ENCODE measurements at places on chromosomes 1 and 21.

- DNase-seq: no peak
Observed at GRCh38 chr1:98497497-98497896, 164.0 kb upstream of the SNX7 start.

GRCh38 chr1:228222548-228222947 is 14.7 kb downstream of the OBSCN start:
- DNase-seq: no peak

DNA sequence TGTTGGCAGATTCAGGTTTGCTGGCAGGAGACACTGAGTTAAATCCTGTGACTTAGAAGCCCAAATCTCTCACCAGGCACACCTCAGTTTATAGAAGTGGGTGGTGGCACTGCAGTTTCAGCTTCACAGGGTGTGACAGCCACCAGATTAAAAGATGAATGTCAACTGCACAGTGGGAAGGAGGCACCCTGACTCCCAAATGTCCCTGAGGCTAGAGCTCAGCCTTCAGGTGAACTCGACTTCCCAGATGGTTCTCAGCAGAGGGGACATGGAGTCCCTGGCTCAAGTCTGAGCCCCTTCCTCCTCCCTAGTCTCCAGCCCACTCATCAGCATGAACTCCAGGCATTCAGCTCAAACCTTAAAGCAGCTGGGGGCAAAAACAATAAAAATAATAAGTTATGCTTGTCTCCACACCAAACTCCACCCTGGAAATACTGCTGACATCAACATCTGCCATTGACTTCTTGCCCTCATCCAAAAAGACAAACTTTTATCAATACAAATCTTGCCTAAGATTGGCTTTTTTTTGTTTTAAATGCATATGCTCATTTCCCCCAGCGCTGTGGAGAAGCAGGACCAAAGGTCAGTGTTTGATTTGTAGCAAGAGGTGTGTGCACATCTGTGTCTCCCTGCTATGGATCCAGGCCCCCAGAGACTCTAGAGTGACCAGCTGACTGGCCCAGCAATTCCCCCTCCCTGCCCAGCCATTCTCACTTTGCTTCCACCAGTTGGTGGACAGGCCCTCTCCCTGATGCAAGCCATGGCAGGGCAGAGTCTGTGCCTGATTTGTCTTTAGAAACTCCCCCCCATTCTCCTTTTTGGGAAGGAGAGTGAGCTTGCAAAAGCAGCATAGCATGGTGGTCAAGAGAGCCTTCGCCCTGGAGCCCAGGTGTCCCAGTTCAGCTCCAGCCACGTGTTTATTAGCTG is 18.5 kb upstream of the S100A7 start:
- DNase-seq: no peak

- no peak for DNase-seq
Observed at GRCh38 chr1:179441501-179441900, 75.7 kb downstream of the AXDND1 start.

- peak; percentile 46 for DNase-seq
Observed at GRCh38 chr1:153793973-153794615, 18.9 kb downstream of the SLC27A3 start.

DNA sequence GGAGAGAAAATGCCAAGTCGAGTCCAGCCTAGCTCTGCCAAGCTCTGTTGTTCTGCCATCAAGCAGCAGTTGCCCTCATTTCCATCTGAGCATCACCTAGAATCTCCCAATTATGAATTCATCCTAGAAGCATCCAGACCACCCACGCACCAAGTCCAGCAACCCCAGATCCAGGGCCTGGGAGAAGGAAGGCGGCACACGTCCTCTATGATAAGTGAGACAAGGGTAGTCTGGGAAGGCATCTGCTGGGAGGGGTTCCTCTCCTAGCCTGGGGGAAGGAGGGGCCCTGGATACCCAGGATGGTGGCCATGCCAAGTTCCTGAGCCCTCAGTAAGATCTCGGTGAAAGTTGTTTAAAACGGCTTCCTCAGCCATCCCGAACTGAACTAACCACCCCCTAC is 70.7 kb downstream of the VWA5B1 start:
- peak; percentile 8 for DNase-seq

DNA sequence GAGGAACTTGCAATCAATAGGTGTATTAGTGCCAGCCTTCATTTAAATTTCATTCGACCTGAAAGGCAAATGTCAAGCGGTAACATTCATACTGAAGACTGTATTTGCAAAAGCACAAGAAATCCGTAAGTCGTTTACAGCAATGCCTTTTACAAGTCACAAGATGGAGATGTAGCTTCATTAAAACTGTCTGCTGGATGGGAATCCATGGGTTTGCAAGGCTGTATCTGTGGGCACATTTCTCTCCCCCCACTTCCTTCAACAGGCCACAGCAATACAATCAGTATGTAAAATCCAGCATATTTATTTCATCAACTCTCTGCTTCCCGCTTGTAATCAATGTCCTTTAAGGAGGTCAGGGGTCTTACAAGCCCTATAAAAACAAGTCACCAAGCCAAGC is 147.1 kb downstream of the SLC45A1 start:
- DNase-seq: no peak

DNA sequence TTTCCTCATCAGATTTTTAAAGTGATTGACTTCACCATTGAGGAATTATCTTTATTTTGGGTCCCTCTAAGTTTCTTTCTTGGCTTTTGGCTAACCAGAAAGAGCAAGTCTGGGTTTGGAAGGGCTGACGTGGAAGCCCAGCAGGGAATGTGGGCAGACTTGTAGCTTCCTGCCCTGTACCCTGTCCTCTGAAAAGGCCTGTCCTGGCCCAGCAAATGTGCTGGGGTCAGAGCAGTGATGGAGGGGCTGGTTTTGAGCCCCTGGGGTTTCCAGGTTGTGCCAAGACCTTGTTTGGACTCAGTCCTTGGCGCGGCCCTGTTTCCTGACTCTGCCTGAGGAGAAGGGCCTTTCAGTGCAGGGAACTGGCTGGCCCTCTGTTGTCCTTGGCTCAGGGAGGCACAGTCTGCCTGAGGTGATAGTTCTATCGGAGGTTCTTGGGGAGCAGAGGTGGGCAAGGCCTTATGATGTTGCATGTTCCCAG is 72.1 kb downstream of the UCK2 start:
- no peak for DNase-seq

GRCh38 chr1:233815865-233816264 is 88.6 kb upstream of the SLC35F3 start:
- DNase-seq: no peak

GRCh38 chr1:192766009-192766625 is 42.7 kb upstream of the RGS2 start:
- DNase-seq: no peak

- DNase-seq: no peak
Observed at GRCh38 chr1:18246543-18246942, 138.9 kb downstream of the IGSF21 start.

GRCh38 chr21:45000637-45001133 is 60.9 kb downstream of the SLX9 start:
- DNase-seq: peak; percentile 56

DNA sequence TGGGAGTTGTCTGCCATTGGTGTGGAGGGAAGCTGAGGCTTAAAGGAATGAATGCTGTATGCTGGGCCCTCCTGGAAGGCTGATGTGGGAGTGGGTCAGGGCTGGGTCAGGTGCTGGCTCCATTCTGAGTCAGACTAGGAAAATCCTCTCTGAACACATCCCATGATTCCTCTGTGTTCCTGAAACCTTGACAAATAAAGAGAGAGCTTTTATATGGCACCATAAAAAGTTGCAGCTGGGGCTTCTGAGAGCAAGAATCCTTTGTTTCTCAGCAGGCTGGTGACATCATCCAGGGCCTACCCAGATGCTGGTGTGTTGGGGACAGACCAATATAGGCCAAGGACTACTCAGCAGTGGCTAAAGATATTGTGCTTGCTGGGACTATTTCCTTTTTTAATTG is 27.8 kb upstream of the NFASC start:
- DNase-seq: no peak

- DNase-seq: no peak
Observed at GRCh38 chr1:57889676-57890320, 465.9 kb upstream of the DAB1 start.

GRCh38 chr1:181858135-181858534 is 203.4 kb downstream of the ZNF648 start:
- DNase-seq: no peak

DNA sequence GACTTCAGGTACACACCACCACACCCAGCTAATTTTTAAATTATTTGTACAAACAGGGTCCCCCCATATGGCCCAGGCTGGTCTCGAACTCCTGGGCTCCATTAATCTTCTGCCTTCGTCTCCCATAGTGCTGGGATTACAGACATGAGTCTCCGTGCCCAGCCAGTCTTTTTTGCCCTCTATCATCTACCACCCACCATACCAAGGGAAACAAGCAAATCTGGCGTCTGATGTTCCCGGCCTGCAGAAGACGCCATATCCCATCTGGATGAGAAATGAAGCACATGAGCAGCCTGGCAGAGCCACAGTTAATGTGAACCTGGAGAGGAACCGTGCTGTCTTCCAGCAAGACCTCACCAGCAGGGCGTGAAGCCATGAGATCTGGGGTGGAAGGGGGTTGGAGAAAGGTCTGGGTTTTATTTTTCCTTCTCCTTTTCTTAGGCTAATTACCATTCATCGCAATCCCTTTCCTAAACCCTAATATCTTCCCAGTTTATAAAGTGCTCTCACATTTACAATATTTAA is 1.8 kb upstream of the PRELP start:
- DNase-seq: no peak

DNA sequence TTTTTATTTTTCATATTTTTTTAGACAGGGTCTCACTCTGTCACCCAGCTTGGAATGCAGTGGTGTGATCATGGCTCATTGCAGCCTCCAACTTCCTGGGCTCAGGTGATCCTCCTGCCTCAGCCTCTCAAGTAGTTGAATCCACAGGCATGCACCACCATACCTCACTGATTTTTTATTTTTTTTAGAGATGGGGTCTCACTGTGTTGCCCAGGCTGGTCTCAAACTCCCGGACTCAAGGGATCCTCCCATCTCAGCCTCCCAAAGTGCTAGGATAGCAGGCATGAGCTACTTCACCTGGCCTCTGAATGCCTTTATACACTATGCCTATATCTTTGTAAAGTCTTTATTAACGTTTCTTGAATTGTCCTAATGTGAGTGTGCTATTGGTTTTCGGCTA is 10.4 kb upstream of the NPPB start:
- DNase-seq: no peak

DNA sequence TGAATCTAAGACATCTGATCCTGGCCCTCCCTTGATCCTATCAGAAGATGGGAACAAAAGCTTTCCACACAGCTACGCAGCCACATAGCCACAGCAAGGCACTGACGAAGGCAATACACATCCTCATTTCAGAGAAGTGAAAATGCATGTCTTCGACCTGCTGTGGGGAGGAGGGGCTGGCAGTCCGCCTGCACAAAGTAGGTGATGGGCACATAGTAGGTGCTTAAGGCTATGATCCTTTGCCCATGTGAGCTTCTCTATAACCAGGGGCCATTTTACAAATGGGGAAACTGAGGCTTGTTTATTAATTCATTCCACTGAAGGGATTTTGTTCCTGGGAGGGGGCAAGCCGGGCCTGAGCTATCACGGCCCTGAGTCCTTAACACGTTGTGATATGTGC is 94.2 kb downstream of the PAX7 start:
- DNase-seq: no peak

GRCh38 chr1:25813734-25814471 is 5.9 kb upstream of the MTFR1L start:
- DNase-seq: no peak

- peak; percentile 89 for DNase-seq
Observed at GRCh38 chr1:26378088-26378878, 5.7 kb upstream of the ZNF683 start.

DNA sequence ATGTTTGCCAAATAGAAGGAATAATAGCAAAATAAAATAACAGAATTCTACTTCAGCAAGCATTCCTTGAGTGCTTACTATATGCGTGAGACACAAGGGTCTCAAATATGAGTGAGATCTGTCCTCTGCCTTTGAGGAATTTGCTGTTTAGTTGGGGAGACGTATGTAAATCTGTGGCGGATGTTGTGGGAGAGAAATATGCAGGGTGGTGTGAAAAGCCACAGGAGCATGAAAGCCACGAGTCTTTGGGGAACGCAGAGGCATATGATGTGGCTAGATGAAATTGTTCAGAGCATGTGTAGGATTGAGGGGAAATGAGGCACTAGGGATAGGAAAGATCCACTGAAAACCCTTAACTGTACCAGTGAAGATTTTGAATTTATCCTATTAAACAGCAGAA is 244.4 kb downstream of the PBX1 start:
- DNase-seq: no peak

GRCh38 chr1:188295157-188295556 is 1466.4 kb downstream of the PLA2G4A start:
- DNase-seq: no peak

GRCh38 chr21:33836408-33836807 is 79.2 kb downstream of the ATP5PO start:
- DNase-seq: no peak

- no peak for DNase-seq
Observed at GRCh38 chr1:241408170-241408569, 51.2 kb upstream of the RGS7 start.

- peak; percentile 82 for DNase-seq
Observed at GRCh38 chr1:116375887-116376728, 3.1 kb downstream of the ATP1A1 start.

- DNase-seq: no peak
Observed at GRCh38 chr21:43262427-43262826, 93.6 kb downstream of the CRYAA start.

DNA sequence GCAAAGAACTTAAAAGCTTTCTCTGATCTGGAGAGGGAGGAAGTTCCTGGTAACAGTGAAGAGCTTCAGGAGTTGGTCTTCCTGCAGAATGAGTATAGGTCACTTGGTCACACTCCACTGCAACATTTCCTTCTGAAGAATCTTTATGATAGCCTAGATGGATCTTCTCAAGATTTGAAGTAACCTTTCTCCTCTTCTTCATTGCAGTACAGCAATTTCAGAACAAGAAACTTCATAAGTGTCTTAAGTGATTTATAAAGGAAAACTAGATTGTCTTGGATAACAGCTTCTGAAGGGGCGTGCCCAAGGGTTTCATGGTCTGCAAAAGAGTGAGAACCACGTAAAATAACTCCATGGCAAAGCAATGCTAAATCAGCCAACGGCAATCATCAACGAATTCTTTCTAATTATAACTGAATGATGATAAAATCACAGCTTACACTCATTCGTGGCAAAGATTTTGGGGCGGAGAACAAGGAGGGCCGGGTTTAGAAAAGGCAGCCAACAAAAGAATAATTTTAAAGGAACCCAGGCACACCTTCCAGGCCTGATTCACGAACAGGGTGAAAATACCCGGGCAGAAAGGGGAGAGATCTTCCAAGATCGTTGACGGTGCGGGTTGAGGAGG is 53.9 kb upstream of the ASPM start:
- no peak for DNase-seq
